ENCODE measurements at places on chromosomes 3 and 15. TPM values are rescaled to one million over a fixed set of nuclear protein-coding genes. Genes with fewer than 3 reads are reported as not detected.

- no peak for DNase-seq
- H3K4me1 ChIP-seq, result no peaks in the 10 kb centered on the region
- no peak overlapping the region for H3K4me3 ChIP-seq
These were observed 223.0 kb upstream of the MLF1 start for GRCh38 chr3:158347966-158348365.

Gene ULK4
- 10.0 TPM for total RNA-seq

GRCh38 chr3:10747341-10747740, 68.7 kb upstream of the SLC6A11 start:
- no peak for DNase-seq
- no peaks in the 10 kb centered on the region for H3K4me1 ChIP-seq
- no peak overlapping the region for H3K27ac ChIP-seq
- peaks cover 49% of the 10 kb centered on the region for H3K27me3 ChIP-seq
- H3K36me3 ChIP-seq, result no peaks in the 10 kb centered on the region

Gene SLC22A14
- total RNA-seq, result not detected

GRCh38 chr15:44144184-44144583, 50.9 kb downstream of the FRMD5 start:
- no peaks in the 10 kb centered on the region for H3K36me3 ChIP-seq

Gene CRABP1
- not detected for total RNA-seq

DNA sequence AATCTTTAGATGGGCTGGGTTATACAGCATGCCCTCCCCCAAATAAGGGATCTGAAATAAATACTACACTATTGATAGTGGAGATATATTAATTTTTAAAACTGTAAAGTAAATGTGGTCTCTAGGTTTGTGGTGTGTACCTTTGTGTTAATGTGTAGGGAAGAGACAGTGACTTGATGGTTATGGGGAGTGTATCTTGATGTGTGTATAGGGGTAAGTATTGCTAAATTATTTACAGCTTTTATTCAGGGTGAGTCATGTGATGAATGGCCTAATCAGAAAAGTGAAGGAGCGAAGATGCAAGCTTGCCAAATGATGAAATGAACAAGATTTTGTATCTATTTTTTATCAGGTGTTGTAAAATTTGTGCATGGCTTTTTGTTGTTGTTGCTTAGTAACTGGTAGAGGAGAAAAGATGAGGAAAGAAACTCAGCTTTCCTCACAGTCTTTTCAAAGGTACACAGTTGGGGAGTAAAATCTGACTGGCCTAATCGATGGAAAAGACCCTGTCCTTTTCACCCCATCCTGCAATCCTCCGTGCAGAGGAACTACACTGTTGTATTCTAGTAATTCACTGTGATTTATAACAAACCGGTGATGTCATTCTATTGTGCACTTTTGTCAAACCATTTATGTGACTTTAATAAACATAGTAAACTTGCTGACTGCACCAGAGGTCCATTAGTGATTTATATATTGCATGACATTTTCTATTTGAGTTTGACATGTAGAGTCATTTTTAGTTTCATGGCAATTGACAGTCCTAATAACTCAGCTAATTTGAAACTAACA, 17.7 kb downstream of the FEM1B start:
- no peaks in the 10 kb centered on the region for H3K27me3 ChIP-seq
- no peak for DNase-seq
- H3K4me3 ChIP-seq, result no peak overlapping the region
- H3K4me1 ChIP-seq, result no peaks in the 10 kb centered on the region
- H3K36me3 ChIP-seq, result peaks cover 16% of the 10 kb centered on the region

Gene IMPG2
- total RNA-seq, result 0.17 TPM

DNA sequence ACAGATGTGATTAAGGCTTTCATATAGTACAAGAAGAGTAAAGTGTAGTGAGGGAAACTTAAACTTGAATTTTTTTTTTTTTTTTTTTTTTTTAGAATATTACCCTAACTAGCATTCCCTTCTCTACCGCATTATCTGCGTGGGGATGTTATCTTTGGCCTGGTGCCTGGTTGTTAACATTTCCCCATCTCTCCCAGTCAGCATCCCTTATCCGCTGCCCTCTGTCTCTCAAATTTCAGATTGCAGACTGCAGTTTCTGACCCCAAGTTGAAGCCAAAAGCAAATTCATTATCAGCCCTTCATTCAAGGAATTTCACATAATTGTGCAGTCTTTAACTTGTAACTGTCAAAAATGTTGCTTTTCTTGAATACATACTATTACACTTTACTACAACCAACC, 353.0 kb downstream of the PLOD2 start:
- no peaks in the 10 kb centered on the region for H3K4me1 ChIP-seq
- peak; percentile 7 for DNase-seq
- no peaks in the 10 kb centered on the region for H3K27me3 ChIP-seq
- H3K36me3 ChIP-seq, result no peaks in the 10 kb centered on the region
- H3K27ac ChIP-seq, result no peak overlapping the region

Gene SPSB4
- total RNA-seq, result not detected

DNA sequence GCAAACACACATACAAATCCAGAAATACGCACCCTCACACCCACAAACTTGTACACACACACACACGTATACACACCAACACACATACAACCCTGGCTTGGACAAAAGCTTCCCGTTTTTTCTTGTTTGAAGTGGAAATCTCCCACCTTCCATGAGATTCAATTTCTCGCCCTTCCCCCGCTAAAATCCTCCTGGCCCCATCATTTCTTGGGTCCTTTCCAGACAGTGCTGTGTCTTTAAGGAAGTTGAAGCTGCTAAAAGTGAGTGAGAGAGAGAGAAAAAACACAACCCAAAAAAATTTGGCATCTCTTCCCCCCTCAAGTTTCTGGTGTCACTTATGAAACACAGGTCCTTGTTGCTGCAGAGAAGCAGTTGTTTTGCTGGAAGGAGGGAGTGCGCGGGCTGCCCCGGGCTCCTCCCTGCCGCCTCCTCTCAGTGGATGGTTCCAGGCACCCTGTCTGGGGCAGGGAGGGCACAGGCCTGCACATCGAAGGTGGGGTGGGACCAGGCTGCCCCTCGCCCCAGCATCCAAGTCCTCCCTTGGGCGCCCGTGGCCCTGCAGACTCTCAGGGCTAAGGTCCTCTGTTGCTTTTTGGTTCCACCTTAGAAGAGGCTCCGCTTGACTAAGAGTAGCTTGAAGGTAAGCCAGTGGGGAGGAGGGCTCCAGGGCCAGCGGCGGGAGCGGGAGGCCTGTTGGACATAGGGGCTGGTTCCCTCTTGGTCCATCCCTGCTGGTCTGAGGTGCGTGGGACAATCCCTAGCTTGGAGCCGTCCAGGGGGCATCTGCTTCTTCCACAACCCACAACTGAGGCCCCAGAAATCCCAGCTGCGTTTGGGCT, at the start of gene ISLR:
Gene ISLR, plus strand, starts transcription at position 331 of the 839 bp plus-strand sequence. CDS start 1,149 bp downstream, outside the sequence.
- H3K27ac ChIP-seq, result no peak within 1 kb of the TSS
- no peaks in the 10 kb centered on the region for H3K27me3 ChIP-seq
- no peak within 1 kb of the TSS for H3K4me3 ChIP-seq
- H3K36me3 ChIP-seq, result no peaks in the 10 kb centered on the region
- H3K4me1 ChIP-seq, result peaks cover 14% of the 10 kb centered on the region
- no peak for DNase-seq

GRCh38 chr3:57397175-57398026, 104.9 kb upstream of the ASB14 start:
- H3K36me3 ChIP-seq, result no peaks in the 10 kb centered on the region
- no peak overlapping the region for H3K27ac ChIP-seq
- no peaks in the 10 kb centered on the region for H3K4me1 ChIP-seq
- H3K4me3 ChIP-seq, result no peak overlapping the region
- H3K27me3 ChIP-seq, result no peaks in the 10 kb centered on the region

Gene PARL
- 66.3 TPM for total RNA-seq

Gene AGTR1
- total RNA-seq, result 0.15 TPM

Gene TOPAZ1
- total RNA-seq, result not detected

Gene TEX9
- total RNA-seq, result 3.3 TPM

DNA sequence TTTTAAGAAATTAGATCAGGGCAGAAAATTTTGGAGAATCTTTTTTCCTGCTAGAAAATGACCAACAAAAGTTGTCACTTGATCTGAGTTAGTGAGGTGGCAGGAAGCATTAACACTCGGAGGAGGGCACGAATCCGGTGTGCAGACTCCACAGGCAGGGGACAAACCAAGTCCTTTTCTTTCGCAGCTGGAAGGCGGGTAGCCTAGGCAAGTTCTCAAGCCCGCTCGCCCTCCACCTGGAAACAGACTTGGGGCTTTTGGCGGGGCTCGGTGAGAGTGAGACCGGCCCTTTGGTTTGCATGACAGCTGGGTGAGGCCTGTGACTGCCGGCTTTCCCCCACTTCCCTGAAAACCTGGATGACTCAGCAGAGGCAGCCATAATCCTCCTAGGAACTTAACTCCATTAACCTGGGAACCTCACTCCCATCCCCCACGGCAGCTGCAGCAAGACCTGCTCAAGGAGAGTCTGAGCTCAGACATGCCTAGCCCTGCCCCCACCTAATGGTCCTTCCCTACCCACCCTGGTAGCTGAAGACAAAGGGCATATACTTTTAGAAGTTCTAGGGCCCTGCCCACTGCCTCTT, 134.8 kb downstream of the MFSD1 start:
- no peak overlapping the region for H3K27ac ChIP-seq
- no peaks in the 10 kb centered on the region for H3K36me3 ChIP-seq
- no peaks in the 10 kb centered on the region for H3K4me1 ChIP-seq
- H3K27me3 ChIP-seq, result no peaks in the 10 kb centered on the region

- no peak overlapping the region for H3K4me3 ChIP-seq
- no peaks in the 10 kb centered on the region for H3K27me3 ChIP-seq
- DNase-seq, result no peak
These were observed 27.0 kb downstream of the WWTR1 start for GRCh38 chr3:149630806-149631205.
